ENCODE measurements at places on chromosomes 5 and 9.

DNA sequence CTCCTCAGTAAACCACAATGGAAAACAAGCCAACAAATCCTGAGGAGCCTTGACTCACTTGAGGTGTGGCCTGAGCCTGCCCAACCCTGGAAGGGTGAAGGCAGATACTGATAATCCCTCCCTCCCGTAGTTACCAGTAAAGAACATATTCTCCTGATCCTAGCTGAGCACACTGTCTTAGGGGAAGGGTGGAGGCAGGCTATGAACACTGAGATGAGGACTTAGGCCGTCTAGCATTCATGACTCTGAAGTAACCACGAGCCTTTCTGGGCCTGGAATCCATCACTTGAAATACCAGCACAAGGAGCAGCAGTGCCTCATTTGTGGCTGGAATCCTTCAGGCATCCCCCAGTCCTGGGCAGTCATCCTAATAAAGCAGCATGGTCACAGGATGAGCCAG is 124.5 kb upstream of the PRLR start:
- DNase-seq: no peak

- no peak for DNase-seq
Observed at GRCh38 chr5:2139478-2139877, 256.8 kb upstream of the IRX4 start.

- DNase-seq: no peak
Observed at GRCh38 chr9:673966-674526, 167.5 kb upstream of the DMRT1 start.

DNA sequence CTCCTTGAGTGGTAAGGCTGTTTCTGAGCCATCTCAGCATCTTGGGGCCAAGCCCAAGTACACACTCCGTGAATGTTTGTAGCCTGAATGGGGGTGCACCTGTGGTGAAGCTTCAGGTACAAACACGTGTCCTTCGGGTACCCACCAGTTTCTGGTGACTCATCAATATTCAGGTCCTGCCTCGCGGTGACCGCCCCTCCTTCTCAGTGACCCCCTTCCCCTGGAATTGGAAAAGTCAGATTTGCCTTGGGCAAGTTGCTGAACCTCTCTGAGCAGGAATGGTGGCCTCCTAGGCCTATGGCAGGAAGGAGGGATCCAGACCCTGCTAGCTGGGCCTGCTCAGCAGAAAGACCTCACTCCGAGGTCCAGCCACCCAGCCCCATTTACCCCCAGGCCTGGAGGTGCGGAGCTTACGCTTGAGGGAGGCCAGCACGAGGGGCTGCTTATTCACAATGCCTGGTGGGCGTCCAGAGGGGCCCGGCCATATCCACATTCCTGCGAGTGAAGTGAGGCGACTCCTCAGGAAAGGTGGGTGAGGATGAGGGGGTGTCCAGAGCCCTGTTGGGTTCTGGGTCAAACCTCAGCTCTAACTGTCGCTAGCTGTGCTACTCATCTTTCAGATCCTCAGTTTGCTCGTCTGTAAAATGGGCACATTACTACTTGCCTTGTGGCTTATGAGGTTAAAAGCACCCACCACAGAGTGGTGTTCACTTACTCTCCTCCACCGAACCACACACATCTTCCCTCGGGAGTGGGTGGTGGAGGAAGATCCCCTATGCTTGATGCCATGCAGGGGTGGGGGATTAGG is 7.0 kb downstream of the ADGRD2 start:
- no peak for DNase-seq

DNA sequence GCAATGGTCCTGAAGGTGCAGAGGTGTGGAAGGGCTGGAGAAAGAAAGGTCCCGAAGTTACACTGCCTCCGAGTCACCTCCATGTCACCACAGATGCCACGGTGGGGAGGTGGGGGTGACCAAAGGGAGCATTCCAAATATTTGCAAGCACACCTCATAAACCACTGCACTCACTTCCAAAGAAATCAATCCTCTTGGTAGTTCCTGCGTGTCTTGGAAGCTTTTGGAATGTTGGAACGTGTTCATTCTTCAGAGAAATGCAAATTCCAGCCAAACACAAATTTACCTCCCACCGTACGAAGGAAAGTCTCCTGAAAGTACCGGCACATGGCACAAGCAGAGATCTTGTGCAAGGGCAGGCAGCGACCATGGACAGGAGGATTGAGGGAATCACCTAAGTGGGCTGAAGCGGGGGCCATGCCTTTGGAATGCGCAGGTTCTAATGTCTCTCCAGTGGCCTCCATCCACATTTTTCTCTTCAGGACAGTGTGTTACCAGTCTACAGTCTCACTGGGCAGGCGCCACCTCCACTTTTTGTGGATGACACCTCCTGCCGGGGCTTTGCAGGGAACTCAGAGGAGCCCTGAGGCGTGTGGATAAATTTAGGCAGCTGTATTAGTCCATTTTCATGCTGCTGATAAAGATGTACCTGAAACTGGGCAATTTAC is 54.0 kb downstream of the NSUN2 start:
- DNase-seq: no peak

DNA sequence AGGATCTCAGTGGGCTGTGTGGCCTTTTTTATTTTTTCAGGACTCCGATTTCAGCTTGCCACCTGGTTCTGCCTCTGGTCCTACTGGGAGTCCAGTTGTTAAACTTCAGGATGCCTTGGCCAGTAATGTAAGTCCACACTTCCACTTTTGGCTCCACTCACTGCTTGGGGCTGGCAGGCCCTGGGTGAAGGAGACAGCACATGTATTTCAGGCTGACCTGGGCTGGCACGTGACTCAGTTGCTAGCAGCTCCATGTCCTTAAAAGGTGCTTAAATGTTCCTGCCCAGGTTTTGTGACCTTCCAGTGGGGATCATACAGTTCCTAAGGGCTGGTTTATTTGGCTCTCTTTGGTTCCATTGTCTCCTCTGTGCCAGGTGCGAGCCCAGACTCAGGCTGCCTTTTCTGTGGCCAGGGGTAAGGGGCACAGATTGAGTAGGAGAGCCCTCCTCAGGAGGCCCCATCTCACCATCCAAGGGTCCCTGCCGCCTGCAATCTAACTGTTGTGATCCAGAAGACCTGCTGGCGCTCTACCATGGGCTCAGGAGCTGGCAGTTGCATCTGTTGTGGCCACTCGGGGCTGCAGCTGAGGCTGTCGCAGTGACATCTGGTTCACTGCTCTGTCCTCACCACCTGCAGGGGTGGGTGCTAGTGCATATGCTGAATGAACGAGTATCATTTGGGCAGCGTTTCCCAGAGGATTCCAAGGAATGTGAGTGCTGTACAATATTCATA is 19.2 kb upstream of the POMT1 start:
- DNase-seq: no peak

- no peak for DNase-seq
Observed at GRCh38 chr9:83707518-83707767, 315 bp downstream of the UBQLN1 start.

DNA sequence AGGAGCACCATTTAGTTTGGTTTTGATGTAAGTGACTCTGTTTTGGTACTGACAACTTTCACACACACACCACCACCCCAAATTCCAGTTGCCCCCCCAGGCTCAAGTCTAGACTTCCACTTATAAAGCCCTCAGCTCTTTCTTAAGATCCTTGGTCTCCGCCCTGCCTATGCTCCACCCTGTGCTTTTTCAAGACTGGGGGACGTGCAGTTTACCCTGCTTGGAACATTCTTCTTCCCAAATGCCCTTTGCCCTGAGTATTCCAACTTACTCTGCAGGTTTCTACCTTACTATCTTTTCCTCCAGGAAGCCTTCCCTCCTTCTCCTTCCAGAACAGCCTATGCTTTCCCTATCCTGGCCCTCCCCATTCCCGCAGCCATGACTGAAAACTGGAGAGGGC is 1.5 kb upstream of the TRIM14 start:
- no peak for DNase-seq

DNA sequence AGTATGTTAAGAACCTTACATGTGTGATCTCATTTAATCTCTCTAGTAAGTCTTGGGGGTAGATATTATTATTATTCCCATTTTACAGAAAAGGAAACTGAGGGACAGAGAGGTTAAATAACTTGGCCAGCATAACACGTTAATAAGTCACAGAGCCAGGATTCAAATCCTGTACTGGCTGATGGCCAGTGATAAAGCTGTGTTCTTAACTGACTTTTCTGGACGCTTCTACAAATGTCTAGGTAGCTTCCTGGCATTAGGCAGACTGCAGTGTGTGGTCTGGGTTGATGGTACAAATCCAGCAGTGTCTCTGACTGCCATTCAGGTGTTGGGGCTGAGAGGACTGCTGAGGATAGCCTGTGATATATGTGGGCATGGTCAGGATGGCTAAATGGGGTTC is 125.8 kb upstream of the CXCL14 start:
- DNase-seq: no peak

DNA sequence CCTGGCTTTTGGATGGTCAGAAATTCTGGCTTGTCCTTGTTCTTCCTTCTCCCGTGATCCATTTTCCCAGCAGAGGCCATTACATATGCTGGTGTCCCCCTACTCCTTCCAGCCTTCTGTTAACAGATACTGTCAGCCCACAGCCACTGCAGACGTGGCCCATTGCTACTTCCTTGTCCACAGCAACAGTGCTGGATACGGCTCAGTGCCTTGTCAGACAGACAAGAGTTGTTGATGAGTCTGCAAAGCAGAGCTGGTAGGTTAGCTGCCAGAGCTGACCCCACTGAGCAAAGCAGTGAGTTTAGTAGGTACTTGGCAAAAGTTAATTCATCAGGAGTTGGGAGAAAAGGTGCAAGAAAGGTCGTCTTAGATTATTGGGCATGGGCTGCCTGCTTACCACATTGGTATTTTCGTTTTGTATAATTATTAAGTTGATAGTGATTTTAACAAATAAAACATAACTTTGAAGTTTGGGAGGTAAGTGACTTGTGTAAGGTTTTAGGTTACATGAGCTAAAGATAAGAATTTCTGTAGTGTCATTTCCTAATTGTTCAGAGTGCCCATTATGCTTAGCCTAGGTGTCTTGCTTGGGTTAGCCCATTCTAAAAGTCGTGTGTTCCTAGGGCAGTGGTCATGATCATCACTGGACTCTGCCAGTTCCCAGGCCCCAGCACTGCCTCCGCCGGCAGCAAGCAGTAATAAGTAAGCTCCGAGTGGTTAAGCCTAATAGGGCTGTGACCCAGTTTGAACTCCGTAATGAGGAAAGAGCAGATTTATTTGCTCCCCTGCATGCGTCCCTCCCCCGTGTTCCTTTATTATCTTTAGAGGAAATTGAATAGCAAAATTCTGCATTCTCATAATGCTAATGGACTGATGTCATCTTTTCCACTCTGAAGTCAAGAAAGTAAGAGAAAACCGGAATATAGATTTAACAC is 292.0 kb downstream of the FANCC start:
- DNase-seq: peak; percentile 84

GRCh38 chr5:51983161-51983560 is 599.9 kb downstream of the ISL1 start:
- no peak for DNase-seq

DNA sequence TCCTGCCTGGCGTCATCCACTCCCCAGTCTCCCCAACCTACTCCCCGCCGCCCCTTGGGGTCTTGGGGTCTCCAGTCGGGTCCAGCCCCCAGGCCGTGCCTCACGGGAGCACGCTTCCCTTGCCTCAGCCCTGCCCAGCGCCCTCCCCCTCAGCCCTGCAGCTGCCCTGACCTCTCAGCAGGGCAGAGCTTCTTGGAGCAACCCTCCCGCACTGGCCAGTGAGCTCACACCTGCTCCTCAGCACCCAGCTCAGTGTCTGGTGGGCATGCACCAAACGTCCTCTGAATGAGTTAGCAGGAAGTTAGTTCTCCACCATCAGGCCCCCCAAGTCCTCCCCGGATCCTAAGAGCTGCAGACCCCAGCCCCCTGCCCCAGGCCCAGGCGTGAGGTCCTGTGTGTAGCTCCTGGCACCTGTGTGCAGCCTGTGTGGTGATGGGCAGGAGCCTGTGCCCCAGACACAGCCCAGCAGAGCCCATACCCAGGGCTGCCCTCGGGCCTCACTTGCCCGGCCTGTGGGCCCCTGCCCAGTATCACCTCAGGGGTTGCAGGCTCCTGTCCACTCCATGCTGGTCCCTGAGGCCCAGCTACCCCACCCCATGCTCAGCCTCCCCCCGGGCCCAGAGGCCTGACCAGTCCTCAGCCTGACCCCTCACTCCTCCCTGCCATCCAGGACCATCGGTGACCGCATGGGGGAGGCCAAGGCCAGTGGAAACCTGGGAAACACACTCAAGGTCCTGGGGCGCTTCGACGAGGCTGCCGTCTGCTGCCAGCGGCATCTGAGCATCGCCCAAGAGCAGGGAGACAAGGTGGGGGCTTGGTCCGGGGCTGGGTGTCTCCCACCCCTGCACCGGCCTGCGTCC is 8.2 kb downstream of the GPSM1 start:
- no peak for DNase-seq

DNA sequence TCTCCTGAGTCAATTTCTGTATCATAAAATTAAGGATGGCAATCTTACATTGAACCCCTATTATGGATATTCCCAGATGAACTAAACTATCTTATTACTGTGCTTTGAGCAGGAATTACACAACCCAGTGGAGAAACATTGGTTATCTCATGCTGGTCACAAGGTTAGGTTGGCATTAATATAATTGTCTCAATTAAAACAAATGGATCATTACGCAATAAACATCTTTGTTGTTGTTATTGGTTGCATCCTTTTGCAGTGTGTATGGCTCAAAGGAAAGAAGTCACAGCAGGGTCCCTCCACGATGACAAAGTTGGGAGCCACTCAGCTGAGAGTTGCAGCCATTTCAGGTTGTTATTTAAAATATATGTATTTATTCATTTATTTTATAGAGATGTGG is 297.0 kb upstream of the KLF4 start:
- DNase-seq: no peak

- peak; percentile 76 for DNase-seq
Observed at GRCh38 chr5:112174959-112175594, 244.0 kb downstream of the EPB41L4A start.

GRCh38 chr9:27864644-27865438 is 291.6 kb upstream of the C9orf72 start:
- peak; percentile 37 for DNase-seq

GRCh38 chr5:78671609-78672008 is 23.0 kb upstream of the LHFPL2 start:
- DNase-seq: no peak

Data from renal pelvis (tissue), 12 donors.